ENCODE measurements at places on chromosomes 13 and 19.

DNA sequence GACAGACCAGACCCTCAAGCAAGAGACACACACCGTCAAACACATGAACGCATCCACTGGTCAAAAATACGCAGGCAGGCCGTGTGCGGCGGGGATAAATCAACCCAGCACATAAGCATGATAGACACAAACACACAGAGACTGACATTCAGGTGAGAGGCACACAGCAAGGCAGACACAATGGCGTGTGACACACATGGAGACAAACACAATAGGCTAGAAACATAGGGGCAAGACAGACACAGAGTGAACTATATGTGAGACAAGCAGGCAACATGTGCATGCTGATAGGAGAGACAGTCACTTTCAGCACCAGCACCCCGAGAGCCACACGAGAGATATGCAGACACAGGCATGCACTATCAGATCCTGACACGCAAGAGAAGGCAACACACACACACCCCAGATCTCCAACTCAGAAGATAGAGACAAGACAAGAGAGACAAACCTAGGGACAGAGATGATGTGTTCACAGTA, 6.9 kb upstream of the JUNB start:
- DNase-seq = no peak

GRCh38 chr19:16952046-16952445, 63.2 kb downstream of the F2RL3 start:
- no peak for DNase-seq

DNA sequence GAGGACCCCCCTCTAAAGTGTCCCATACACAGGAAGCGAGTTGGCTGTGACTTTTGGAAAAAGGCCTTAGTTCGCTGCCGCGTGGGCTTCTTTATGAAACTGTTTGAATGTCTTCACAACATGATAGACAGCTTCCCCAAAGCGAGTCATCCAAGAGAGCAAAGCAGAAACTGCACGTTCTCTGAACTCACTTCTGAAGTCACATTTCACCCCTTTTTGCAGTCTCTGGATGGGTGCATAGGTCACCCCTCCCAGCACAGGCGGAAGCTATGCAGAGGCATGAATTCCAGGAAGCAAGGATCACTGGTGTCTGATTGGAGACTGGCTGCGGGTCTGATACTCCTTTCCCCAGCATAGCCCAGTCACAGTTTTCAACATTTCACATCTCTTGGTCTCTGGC, 10.6 kb downstream of the GPI start:
- no peak for DNase-seq

DNA sequence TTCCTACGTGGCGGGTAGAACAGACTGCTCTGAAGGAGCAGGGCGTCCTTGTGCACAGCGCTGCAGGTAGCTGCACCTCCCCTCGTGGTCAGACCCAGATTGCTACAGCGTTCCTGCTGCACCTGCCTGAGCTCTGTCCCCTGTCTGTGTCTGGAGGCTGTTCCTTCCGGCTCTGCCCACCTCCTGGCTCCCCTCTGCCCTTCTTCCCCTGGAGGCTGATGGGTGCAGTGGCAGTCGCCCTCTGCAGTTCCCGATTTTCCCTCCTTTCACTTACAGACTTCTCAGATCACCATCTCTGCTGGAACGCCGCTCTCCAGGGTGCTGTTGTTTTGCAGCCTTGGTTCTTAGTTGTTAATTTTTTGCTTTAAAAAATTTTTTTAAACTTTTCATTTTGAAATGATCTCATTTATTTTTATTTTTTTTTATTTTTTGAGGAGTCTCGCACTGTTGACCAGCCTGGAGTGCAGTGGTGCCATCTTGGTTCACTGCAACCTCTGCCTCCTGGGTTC, 53.6 kb downstream of the SMARCA4 start:
- no peak for DNase-seq

DNA sequence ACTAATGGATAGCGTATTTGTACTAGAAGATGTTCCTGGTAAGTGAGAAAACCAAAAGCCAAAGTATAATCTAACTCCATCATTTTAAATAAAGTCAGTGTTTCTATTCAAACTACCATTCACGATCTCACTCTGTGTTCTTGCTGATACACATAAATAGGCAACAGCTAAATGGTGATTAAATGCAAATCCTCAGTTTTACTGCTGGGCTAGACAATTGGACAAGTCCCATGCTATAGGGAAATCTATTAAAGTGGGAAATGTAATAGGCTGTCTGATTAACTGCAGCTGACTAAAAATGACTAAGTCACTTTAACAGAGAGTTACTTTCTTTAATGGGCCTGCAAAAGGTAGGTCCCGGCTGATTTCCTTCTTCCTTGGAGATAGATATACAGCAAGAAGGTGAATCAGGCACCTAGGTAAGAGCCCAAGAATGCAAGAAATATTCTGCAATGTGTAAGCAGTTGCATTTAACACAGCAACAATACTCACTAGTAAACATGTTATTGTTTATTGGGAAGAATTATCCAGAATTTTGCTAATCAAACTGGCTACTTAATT, 298.4 kb downstream of the SLITRK6 start:
- DNase-seq = no peak

- no peak for DNase-seq
Observed at GRCh38 chr19:51351266-51351990, 9.5 kb upstream of the VSIG10L start.

DNA sequence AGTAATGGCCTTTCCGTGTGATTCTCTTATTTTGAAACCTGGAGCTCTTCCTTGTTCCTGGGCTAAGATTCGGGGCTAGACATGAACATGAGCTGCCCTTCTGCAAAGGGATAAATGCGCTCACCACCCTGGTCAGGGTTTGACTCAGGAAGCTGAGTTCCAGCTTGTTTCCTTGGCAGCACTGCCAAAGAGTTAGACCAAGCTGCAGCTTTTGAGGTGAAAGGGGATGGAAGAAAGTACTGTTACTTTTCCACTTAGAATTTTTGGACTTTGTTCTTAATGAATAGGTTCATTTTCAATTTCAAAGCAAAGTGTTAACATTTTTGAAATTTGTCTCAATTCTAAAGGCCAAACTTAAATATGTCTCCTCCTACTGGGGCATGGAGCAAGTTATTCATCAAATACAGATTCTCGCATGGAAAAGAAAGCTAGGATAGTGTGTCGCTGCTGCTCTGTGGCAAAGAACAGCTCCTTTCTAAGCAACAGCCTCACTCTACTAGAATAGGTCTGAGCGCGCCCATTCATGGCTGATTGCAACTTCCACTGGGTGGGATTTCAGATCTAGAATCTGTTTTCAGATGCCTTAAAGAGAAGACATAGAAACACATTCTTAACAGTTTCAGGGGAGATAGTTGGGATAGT, 2.2 kb downstream of the RGCC start:
- DNase-seq = no peak

DNA sequence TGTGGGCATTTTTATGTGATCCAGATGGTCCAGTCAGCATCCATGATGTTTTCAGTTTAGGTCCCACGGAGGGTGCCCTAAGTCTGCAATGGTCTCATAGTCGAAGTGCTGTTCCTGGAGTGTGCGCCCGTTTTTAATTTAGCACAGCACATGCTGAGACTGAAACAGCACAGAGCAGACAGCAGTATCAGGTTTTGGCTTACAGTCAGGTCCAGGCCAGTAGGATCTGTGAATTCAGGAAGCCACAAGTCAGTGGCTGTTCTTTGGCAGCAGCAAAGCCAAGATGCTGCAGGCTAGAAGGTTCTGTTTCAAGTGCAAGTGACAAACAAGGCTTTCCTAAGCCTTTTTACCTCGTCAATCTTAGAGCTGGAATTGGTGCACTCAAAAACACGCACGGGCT, 18.3 kb downstream of the FBXO27 start:
- DNase-seq = no peak

DNA sequence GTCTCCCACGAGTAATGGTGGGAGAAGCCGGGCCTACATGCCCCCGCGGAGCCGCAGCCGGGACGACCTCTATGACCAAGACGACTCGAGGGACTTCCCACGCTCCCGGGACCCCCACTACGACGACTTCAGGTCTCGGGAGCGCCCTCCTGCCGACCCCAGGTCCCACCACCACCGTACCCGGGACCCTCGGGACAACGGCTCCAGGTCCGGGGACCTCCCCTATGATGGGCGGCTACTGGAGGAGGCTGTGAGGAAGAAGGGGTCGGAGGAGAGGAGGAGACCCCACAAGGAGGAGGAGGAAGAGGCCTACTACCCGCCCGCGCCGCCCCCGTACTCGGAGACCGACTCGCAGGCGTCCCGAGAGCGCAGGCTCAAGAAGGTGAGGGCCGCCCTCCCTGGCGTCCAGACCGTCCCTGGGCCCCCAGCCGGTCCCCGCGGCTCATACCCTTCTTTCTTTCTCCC, 1.4 kb upstream of the USF2 start:
- DNase-seq = no peak

- DNase-seq = no peak
Observed at GRCh38 chr19:2823646-2824045, 4.0 kb downstream of the ZNF554 start.
